Activated T-cell treated with anti-CD3 and anti-CD28 coated beads, Interleukin-2, amount 50 U/mL, for 72 hours (primary cell): ENCODE measurements at places on chromosomes 12 and 14.

GRCh38 chr14:53951627-53952303 lies 4.9 kb downstream of the BMP4 start:
- no peak for DNase-seq

DNA sequence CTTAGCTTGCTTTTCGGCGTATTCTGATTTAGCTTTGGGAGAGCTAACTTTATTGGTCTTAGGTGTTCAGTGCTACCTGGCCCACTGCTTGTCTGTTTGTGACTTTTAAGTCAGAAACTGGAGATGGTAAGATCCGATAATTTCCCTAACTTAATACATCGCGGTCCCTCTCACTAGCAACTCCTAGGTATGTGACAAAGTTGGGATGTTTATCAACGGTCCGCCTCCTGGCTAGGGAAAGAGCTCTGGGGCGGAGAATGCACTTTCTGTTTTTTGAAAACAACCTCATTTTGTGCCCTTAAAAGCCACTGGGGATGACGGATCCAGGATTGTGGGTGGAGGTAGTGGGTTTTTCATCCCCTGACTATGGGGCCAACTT lies 1.2 kb downstream of the CDKN1B start:
- peak; percentile 24 for DNase-seq

DNA sequence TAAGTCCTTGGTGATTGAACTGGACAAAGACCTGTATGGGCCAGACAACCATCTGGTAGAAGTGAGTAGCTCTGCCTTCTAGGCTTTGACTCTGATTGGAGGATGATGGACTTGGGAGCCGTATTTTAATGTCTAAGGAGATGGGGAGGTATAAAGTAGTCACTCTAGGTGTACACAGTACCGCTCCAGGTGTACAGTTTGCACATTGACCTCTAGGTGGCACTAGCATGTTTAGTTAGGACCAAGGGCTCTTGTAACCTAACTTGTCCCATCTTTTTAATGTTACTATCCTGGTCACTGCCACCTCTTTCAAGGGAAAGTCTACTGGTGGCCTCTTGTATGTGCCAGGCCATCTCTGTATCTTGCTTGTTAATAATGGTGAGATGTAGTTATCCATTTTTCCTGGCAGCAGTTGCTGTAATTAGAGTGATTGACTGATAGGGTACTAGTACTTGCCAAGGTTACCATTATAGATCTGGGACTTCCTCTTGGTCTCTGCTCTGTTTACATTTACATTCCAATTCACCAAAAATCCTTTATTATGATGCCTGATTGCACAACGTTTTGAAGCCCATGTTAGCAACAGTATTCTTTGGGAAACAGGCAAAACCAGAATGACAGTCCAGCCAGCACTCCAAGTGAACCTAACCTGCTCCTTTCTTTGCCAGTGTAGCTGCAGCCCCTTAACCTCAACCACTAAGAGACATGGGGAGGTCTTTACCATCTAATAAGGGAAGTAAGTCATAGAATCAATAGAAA lies 3.6 kb downstream of the SMARCD1 start:
- peak; percentile 63 for DNase-seq

- no peak for DNase-seq
Measured at GRCh38 chr14:90628825-90629224, 187.4 kb downstream of the TTC7B start.

GRCh38 chr14:98701377-98701776 lies 570.6 kb downstream of the BCL11B start:
- no peak for DNase-seq

- peak; percentile 65 for DNase-seq
Measured at GRCh38 chr14:52706286-52706685, 714 bp upstream of the PSMC6 start.

DNA sequence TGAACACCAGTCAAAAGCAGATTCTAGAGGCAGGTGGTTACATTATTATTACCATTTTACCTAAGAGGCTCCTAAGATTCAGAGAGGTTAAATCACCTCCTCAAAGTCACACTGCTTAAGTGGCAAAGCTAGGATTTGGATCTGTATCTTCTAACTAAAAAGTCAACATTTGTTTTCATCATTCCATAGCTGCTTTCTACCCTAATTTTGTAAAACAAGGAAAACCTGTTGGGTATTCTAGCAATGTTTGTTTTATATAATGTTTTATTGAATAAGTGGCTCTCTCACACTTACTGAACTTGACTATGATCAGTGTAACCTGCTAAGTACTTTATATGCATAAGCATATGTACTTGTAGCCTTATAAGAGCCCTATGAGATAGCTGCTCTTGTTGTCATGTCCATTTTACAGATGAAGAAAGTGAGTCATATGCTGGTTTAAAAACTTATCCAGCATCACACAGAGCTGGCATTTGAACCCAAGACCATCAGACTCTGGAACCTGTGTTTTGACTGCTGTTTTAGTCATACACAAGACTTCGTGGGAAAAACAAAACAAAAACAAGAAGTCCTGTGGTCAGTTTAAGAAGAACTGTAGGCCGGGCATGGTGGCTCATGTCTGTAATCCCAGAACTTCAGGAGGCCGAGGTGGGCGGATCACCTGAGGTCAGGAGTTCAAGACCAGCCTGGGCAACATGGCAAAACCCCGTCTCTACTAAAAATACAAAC lies 31.7 kb upstream of the EVL start:
- no peak for DNase-seq

DNA sequence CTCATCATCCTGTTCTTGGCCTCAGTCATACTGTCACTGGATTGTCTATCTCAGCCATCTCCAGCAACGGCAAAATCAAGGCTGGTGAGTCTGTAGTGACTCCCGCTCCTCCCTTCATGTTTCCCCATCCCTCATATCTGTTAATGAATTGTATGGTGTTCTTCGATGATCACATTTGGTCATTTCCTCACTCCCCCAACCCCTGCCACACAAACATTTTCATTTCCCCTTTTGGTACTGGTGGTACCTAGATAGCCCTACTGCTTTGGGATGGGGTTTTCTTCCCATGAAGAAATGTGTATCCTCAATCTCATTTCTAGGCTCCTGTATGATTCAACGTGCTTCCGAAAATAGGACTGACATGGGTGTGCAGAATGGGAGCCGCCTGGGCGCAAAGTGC lies 2.7 kb upstream of the KLHL33 start:
- no peak for DNase-seq

DNA sequence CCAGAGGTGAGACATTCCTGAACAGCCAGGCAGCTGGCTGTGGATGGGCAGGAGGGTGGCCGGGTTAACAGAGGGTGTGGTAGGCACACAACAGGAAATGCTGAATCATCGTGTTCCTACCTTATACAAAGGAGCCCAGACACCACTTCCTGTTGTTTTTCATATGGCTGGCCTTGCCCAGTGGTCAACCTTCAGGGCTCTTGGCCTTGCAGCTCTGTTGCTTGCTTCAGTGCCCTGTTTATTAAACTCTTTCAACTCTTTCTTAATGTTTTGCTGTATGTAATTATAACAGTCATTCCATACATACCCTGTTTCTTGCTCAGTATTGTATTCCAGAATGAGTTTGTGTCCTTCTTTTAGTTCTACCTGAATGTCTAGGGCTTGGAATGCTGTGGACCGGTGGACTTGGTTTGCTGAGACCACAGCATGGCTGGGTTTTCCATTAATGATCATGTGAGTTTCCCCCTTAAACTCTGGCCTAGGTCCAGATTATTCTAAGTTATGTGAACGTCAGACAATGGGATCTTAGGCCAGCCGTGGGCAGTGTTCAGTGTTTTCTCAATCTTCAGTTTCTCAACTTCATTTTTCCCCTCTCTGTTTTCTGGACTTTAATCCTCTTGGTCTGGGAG lies 11.9 kb downstream of the CFAP54 start:
- peak; percentile 19 for DNase-seq

DNA sequence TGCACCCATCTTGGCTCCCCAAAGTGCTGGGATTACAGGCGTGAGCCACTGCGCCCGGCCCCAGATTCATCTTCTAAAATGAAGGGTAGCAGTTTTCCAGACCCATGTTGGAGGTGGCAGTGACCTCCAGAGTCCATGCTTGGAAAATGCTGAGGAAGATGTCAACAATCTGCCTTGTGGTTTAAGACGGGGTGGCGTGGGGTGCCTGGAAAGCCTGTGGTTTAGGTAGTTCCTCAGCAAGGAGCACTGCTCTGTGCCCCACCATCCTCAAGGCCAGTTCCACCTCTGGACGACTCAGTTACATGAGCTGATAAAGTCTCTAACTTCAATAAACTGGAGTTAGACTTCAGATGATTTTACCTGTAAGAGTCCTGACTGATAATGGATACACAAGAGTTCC lies 48.6 kb downstream of the DRAM1 start:
- DNase-seq, result no peak

DNA sequence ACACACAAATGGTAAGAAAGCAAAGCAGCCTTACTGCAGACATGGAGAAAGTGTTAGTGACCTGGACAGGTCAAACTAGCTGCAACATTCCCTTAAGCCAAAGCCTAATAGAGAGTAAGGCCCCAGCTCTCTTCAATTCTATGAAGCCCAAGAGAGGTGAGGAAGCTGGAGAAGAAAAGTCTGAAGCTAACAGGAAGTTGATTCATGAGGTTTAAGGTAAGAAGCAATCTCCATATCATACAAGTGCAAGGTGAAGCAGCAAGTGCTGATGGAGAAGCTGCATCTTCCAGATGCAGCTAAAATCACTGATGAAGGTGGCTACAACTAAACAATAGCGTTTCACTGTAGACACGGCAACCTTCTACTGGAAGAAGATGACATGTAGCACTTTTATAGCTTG lies 53.5 kb downstream of the PPP1R12A start:
- DNase-seq, result no peak
